ENCODE measurements at places on chromosomes 11 and 22.

DNA sequence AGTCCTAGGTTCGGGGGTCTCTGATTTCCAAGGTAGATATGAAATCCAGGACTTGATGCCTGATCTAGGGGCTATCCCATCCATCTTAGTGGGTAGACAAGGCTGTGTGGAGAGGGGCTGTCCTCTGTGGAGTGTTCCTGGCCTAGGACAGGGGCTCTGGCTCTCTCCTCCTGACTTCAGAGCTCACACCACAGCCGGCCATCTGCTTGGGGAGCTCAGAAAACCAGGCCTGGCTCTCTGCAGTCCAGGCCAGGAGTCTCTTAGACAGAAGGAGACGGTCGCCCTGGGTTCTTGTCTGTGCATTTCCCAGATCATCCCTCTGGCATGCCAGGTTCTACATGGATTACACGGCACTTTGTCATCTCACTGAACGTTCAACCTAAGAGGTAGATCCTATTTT, 17.9 kb downstream of the TUB start:
- no peak for DNase-seq

DNA sequence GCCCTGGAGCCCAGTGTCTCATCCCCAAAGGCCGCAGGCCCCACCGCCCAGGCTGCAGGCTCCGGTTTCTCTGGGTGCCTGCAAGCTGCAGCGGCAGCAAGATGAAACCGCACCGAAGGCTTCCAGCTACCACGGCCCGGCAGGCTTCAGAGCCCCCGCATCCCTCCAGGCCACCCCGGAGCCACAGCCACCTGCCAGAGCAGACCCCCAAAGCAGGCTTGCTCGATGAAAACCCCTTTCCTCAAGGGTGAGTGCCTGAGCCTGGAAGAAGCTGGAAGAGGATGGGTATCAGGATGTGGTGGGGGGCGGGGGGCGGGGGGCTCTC, 24.5 kb upstream of the GNB1L start:
- DNase-seq = no peak

GRCh38 chr11:66124564-66124963, 54.5 kb downstream of the PACS1 start:
- no peak for DNase-seq

GRCh38 chr11:86142170-86142569, 73.3 kb upstream of the PICALM start:
- no peak for DNase-seq

- DNase-seq = no peak
Observed at GRCh38 chr22:36991206-36991605, 28.0 kb downstream of the TST start.
